ENCODE measurements at places on chromosomes 4 and X.

DNA sequence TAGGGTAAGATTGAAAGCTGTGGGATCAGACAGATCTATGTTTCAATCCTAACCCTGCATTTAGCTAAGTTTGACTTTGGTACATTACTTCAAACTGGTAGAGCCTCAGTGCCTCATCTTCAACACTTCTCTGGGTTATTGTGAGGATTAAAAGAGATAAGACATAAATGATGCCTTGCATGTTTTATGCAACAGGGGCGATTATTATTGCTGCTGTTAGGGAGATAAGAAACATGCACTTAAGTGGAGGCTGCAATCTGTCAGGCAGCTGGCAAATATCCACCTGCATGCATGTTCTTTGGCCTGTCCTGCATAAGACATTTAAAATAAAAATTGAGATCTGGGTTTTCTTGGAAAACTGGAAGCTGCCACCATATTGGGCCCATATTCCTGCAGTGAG, 24.6 kb downstream of the UNC5C start:
- DNase-seq = no peak

DNA sequence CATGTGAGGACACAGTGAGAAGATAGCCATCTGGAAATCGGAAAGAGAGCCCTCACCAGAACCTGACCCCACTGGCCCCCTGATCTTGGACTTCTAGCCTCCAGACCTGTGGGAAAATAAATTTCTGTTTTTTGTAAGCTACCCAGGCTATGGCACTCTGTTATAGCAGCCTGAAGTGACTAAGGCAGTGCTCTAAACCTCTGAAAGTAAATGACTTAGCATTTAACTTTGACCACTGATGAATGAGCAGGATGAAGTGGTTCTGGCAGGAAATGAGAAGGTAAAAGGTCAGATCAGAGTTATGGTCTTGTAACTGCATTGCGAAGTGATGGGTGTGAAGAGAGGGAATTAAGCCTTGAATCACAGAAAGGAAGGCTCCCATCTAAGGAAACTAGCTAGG, 17.0 kb downstream of the GPAT3 start:
- DNase-seq = no peak

- DNase-seq = no peak
These were observed 847.9 kb downstream of the RAB28 start for GRCh38 chr4:12636191-12636590.

DNA sequence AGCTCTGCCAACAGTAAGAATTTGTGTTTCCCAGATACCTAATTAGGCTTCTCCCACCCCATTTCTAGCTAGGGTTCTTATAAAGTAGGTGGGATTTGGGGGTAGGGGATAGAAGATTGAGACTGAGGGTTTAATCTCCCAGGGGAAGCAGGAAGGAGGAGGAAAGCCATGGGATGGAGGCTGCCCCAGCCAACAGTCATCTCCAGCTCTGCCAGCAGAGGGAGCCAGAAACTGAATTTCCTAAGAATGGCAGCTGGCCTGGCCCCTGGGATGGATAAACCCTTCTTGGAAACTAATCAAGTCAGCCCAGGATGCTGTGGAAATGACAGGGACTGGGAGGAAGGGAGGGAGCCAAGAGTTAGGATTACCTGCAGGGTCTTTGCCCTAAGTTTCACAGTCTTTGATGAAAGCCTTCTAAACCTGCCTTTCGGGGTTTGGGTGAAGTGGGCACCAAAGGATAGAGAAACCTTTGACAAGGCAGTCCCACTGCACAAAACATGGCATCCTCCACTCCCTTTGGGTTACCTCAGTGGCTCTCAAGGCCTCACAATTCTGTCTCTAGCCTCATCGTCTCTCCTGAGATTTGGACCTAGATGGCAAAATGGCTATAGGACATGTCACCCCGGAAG, 6.7 kb upstream of the ERCC6L start:
- peak; percentile 16 for DNase-seq

GRCh38 chr4:123675567-123675966, 279.0 kb downstream of the SPRY1 start:
- DNase-seq = no peak

DNA sequence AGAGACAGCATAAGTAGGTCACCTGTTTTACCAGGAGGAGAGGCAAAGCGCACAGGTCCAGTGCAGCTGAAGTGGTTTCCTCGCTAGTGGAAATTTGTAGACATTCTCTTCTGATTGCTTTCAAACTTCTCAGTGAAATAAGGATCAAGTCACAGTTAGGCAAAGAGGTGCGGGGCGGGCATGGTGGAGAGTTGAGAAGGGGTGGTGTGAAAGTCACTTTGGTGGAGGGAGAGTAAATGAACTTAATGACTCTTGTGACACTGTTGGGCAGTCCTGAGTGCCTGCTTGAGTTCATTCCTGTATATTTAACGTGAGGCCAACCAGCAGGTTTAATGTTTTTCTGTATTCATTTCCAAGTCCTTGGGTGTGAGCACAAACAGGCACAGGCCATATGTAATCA, 235.6 kb downstream of the TRIML1 start:
- no peak for DNase-seq

GRCh38 chrX:120290107-120290506, 21.2 kb downstream of the TMEM255A start:
- DNase-seq = no peak

DNA sequence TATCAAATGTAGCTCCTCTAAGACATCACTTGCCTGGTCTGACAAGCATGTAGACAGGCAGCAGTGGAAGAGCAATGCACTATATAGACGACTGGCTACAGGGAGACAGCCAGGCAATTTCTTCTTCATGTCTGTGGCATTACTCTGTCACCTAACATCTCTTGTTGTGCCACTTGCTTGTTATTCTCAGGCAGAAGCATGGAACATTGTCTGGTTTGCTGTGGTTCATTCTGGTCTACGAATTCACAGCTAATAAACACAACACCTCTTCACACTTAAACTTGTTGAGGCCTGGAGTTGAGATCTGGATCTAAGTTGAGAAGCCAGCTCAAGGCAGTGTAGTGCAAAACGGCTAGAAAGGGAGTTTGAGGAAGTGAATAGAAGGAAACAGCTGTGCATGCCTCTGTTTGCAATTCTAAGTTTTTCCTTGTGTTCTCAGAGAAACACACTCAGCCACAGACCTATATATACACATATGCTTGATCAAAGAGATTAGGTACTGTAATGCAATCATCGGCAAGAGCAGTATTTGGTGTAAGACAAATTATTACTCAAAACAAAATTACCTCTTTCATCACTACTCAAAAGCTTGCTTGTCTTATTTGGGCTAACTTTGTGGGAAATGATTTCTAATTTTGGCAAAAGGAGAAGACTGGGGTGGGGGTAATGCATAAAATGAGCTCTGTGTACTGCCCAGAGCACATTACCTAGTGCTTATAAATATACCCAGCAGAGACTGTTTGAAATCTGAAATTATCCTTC, 243.8 kb downstream of the PPP3CA start:
- DNase-seq = no peak

DNA sequence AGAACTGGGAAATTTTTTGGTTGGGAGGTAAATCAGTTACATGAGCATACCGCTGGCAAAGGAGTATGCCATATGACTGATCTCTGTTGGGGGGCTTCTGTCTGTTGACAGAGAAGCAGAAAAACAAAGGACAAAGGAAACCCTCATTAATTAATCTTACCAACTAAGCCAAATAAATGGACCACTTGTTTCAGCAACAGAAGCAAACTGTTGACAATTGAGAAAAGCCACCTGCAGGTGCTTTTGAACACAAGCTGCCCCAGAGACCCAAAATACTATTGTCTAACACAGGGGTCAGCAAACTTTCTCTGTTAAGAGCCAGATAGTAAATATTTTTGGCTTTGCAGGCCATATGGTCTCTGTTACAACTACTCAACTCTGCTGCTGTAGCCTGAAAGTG, 7.0 kb upstream of the FRYL start:
- no peak for DNase-seq

- DNase-seq = no peak
These were observed 448.6 kb upstream of the TECRL start for GRCh38 chr4:64857815-64858214.

DNA sequence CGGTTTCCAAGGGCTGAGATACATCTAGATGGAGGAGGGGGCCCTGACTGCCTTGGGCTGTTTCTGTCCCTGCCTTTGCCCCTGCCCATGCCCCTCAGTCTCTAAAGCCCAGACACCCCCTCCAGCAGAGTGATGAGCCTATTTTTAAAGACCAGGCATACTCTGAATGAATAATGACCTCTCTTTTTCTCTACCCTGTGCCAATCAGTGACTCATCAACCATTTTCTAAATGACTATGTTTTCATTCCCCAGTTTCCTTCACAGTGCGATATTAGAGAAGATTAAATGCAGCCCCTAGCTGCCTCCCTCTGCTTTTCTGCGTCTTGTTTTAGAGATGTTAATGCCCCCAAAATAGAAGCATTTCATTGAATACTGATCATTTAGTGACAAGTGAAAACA, 15.5 kb upstream of the NHS start:
- DNase-seq = no peak

DNA sequence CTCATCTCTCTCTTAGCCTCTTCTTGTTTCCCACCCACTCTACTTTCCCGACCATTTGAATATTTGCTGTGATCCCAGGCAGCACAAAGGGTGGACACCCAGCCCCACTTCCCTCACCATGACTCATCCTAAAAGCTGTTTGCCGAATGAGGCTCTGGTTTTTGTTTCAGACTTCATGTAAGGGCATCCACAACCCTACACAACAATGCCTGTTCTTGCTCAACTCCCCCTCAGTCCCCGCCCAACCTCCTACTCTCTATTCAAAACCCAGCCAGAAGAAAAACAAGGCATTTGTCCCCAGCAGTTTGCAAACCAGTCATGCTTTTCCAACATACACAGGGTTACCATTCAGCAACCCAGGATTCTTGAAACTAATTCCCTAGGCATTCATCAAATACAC, 516.5 kb upstream of the CNKSR2 start:
- no peak for DNase-seq

- DNase-seq = no peak
These were observed 71.9 kb downstream of the LIMCH1 start for GRCh38 chr4:41609851-41610250.

DNA sequence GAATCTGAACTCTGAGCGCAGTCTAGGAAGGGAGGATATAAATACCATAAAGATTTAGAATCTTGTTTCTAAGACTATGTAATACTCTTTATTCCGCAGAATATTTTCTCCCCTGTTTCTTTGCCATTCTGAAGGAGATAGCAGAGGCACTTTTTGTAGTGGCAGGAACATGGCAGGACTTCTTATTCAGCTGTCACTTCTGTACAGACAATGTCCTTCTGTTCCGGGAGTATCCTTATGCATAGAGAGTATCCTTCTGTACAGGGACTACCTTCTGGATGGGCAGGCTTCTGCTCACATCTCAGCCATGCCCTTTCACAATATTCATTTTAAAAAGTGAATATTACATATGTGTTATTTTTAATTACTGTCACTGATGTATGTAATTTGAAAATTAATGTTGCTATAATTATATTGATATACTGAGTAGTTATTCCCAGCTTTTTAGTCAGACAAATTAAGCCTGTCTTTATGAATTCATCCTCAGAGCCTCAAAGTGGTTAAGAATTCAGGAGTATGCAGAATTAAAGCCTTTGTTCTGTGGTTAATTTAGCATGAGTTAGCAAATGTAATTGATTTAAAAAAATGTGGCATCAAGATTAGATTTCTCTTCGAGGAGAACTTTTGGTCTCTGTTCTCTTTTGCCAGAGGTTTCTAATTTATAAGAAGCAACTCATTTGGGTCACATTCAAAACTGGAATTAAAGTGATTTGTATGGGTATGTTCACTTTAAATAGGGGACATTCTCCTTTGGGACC, 174.4 kb downstream of the FHIP1A start:
- DNase-seq = no peak

DNA sequence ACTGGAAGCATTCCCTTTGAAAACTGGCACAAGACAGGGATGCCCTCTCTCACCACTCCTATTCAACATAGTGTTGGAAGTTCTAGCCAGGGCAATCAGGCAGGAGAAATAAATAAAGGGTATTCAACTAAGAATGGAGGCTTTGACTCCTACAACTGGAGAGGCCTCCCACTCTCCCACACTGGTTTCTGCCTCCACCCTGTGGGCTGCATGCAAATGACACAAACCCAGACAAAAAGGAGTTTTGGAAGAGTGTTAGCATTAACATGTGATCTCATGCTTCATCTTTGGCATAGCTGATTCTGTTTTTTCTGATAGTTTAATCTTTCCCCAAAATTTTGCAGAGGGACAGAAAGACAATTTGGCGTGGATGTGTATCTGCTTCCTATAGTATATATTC, 80.8 kb upstream of the IQCM start:
- no peak for DNase-seq

- no peak for DNase-seq
These were observed 296.2 kb downstream of the INPP4B start for GRCh38 chr4:142549726-142550463.

DNA sequence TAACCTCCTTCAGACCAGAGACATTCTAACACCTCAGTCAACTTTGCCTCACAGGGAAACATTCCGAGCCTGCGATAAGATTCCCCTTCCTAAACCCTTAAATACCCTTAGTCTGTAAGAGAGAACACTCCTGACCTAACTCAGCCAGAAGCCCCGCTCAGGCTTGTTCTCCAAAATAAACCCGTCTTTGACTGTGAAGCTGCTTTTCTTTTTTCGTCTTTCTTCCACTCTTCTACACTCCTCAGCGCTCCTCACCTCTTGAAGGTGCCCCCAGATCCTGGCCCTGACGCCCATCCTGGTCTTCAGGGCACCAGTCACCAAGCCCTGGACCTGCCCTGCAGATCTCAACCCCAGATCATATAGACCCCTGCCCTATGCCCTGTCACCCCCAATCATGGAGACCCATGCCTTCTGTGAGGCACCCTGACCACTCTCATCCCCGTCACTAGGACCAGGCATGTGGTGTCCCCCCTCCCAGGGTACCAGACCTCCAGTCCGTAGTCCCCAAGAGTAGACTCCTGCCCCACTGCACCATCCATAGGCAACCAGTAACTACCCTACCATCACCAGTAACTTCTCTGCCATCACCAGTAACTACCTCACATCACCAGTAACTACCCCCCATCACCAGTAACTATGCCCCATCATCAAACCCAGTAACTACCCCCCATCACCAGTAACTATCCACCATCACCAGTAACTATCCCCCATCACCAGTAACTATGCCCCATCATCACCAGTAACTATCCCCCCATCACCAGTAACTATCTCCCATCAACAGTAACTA, 3.5 kb downstream of the ASMTL start:
- DNase-seq = peak; percentile 2

DNA sequence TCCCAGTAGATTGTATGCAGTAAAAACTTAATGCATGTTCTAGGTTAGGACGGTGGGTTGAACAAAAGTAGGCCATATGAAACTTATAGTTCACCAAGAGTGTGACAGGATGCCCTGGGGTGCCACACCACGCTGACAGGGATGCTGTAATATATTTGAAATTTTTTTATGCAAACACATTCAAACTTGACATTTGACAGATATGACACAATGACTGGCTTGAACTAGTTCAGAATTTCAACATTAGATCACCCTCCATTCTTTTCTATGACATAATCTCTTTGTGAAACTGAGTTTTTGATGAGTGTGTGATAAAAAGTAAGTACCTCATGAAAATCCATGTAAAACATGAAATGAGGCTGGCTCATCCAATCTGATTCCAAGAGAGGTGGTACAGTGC, 198.4 kb downstream of the PALLD start:
- no peak for DNase-seq
